ENCODE measurements at places on chromosomes 1 and 21.

- no peak for DNase-seq
Observed at GRCh38 chr1:22708777-22709176, 1.9 kb upstream of the EPHB2 start.

GRCh38 chr1:164767752-164768402 lies 208.9 kb downstream of the PBX1 start:
- no peak for DNase-seq

- no peak for DNase-seq
Observed at GRCh38 chr1:226608699-226609505, 60.3 kb downstream of the STUM start.

GRCh38 chr1:25747046-25747719 lies 52.8 kb upstream of the SELENON start:
- DNase-seq: no peak

GRCh38 chr1:220788900-220789299 lies 2.2 kb downstream of the MTARC1 start:
- no peak for DNase-seq

- no peak for DNase-seq
Observed at GRCh38 chr1:153277852-153278251, 18.4 kb downstream of the LORICRIN start.

DNA sequence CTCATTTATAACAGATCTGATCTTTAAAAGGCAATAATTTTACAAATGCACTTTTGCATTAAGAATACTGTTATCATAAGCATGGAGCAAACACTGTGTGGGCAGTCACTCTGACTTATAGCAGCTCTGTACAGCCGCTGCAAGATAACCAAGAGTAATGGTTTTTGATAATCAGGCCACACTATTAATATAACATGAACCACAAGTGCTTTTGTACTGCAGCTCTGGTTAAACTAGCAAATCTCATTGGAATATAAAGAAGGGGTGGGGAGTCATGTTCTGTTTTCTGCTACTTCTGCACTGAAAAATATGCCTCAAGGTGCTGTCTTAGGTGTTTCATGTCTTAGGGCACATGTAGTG lies 357.4 kb downstream of the LMO4 start:
- no peak for DNase-seq

DNA sequence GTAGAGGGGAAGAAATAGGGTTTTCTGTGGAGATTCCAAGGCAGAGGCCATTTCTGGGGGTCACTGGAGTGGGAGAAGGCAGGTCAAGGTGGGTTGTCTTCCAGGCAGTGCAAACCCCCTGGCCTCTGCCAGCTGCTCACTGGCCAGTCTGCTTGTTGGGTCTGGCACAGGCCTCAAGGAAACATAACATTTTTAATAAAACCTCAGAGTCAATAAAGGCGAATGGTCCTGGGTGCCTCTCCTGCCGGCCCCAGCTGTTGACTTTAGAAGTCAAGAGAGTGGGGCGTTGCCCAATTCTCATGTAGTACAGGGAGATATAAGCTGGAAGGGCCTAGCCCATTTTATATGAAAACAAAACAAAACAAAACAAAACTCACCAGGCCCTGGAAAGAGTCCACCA lies 36.6 kb downstream of the RUNX3 start:
- DNase-seq: peak; percentile 3

DNA sequence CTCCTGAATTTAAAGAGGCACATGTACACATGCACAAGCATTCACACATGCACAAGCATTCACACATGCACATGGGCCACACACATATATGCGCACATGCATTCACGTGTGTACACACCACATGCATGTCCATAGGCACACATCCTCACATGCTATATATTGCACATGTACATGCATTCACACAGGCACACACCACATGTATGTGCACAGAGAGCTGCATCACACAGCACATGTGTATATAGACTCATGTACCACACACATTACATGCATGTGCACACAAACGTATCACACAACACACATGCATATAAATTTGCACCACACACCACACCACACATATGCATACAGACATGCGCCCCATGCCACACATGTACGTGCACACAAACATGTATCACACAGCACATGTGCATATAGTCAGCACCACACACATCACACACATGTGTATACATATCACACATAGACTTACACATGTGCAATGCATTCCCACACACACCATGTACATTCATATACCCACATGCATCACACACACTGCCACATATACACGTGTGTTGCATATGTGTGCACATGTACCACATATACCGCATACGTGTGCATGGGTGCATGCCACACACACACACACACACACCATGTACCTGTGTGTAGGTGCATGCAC lies 54.6 kb upstream of the COL18A1 start:
- DNase-seq: no peak

- no peak for DNase-seq
Observed at GRCh38 chr1:24483441-24483840, 19.2 kb upstream of the RCAN3 start.

DNA sequence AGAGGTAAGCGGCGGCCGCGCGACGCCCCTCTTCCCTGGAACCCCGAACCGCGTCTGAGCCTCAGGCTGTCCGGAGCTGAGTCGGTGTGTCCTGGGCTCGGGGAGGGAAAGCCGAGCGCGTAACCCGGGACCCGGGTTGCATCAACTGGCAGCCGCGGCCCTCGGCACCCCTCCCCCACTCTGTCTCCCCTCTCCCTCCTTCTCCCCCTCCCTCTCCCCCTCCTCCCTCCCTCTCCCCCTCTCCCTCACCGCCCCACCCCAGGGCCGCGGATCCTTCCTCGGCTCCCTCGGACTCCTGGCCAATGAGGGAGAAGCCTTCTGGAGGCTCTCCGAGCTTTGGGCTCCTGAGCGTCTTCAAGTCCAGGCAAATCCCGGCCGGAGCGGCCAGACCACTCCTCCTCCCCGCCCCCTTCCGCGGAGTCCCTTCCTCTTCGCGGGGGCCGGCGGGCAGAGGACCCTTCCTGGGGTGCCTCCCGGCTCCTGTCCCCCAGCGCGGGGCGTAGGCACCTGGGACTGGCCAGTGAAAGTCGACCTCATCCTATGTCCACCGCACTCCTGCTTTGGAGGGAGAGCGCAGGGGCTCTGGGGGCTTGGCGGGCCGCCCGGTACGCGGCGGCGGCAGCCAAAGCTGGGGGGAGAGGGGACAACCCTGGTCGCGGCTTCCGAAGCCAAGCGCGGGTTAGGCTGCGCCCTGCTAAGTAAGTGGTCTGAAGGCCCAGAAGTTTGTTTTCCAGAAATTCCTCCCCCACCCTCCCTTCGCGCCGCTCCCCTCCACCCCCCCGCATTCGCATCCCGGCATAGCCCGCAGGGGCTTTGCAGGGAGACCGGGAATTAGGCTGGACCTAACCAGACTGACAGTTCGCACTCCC lies 850 bp downstream of the SESN2 start:
- no peak for DNase-seq

GRCh38 chr1:176164014-176164678 lies 42.9 kb downstream of the COP1 start:
- no peak for DNase-seq

DNA sequence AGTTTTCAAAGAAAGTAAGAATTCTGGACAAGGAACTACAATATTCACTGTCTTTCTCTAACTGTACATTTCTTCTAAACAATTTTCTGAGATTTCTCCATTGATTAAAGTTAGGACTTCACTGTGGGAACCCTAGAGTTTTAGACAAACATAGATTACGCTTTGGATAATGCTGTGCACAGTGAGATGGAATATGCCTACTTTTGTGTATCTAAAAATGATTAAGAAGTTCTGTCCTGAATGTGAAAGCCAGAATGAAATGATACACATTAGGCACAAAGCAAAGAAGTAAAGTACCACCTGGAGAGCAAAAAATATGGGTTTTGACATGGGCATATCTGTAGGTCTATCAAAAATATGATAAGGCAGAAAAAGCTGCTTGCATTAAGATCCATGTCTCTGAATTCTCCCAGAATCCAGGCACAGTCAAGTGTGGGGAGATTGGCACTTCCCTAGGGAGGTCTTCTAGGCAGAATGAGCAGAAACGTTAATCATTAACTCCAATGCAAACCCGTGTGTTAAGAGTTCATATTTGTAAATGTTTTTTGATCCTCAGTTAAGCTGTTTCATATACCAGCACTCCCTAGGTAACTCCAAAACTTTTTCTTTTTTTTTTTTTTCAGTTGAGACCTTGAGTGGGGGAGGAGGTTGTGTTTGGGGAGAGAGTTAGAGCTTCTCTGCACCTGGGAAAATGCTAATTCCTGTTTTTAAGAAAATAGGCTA lies 467.1 kb downstream of the LMO4 start:
- no peak for DNase-seq

GRCh38 chr1:226994586-226995364 lies 54.7 kb downstream of the COQ8A start:
- DNase-seq: no peak

- DNase-seq: no peak
Observed at GRCh38 chr1:15321601-15322000, 74.6 kb downstream of the FHAD1 start.

GRCh38 chr1:8460132-8460544 lies 142.2 kb downstream of the SLC45A1 start:
- no peak for DNase-seq

GRCh38 chr1:24293392-24294227 lies 25.5 kb upstream of the GRHL3 start:
- no peak for DNase-seq

DNA sequence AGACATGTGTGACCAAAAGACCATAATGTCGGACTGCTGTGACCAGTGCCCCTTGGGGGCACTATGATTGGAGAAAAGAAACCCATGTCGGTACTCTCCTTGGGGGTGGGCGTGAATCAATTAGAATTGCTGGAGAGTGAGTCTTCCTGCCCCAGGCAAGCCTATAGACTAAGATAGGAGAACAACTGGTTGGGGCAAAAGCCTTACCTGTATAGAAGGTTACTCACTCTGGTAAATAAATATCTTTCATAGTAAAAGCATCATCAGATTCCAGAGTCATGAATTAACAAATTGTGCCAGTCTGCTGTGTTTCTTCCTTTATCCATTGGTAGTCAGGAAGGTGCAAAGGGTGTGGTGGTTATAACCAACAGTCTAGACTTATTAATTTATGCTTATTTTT lies 2.9 kb upstream of the PTGFRN start:
- DNase-seq: no peak

DNA sequence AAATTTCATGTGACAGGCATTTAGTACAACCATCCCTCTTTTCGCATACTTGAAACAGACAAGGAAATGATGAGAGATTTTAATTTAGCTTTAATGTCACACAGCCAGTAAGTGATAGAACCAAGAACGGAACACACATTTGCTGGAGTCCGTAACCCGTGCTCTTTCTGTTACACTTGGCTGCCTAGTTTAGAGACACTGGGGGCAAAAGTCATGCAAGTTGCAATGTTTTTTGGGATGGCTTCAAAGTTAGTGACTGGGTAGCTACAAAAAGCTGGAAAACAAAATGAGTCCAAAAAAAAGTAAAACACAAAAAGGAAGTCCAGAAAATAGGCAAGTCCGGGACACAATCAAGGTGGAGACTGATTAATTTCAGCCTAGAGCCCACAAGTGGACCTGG lies 5.9 kb downstream of the NID1 start:
- DNase-seq: no peak

DNA sequence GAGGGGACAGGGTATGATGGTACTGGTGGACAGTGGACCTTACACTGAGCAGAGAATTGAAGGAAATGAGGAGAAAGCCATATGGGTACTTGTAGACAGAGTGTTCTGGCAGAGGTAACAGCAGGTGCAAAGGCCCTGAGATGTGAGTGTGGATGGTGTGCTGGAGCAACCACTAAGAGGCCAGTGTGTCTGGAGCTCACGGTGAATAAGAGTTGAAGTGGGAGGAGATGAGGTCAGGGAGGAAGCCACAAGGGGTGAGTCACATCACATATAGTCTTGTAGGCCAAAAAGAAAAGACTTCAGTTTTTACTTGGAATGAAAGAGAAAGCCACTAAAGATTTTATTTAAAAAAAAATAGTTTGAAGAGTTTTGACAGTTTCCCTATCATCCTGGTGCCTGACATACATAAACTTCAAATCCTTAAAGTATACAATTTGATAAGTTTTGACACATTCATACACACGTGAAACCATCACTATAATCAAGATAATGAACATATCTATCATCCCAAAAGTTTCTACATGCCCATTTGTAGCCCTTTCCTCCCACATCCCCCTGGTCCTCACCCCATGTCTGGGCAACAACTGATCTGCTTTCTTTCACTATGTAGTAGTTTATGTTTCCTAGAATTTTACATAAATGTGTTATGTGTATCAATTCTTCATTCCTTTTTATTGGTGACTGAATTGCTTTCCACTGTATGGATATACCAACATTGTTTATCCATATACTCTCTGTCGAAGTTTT lies 148.4 kb downstream of the GPATCH2 start:
- DNase-seq: no peak

DNA sequence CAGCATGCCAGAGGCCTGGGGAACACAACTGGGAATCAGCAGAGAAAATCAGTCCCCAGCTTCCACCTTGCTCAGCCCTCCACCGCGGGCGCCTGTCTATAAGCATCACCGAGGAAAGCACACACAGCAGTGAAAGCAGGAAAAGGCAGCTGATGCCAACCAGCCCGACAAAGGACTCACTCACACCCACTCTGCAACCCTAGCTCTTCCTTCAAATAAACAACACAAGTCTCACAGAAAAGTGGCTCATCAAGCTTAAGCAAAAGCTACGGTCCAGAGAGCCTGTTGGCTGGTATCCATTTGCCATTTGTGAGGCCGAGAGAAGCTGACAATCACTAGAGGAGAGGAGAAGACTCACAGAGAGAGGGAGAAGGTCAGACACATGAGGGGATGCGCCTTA lies 27.1 kb downstream of the MRAP start:
- DNase-seq: no peak

- DNase-seq: no peak
Observed at GRCh38 chr1:64199154-64199553, 4.3 kb upstream of the UBE2U start.

- DNase-seq: peak; percentile 78
Observed at GRCh38 chr21:45554477-45555175, 12.4 kb upstream of the SLC19A1 start.

DNA sequence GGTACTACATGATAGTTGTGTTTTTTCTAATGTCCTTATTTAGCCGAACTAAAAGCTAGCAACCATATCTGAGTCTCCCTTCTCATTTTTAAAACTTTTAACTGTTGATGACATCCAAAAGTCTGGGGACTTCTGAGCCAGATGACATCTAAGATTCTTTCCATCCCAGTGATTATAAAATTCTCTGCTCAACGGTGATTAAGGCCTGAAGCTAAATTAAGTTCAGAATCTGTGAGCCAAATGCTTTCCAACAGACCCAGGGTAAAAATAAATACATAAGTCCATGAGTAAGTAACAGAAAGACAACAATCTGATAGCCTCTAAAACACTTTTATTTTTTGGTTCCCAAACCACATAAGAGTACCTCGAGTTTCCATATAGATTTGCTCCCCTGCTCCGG lies 13.1 kb upstream of the PTP4A2 start:
- no peak for DNase-seq

- no peak for DNase-seq
Observed at GRCh38 chr1:46131712-46132528, 509 bp downstream of the PIK3R3 start.

- no peak for DNase-seq
Observed at GRCh38 chr1:162172311-162173102, 103.0 kb downstream of the NOS1AP start.

GRCh38 chr1:107139833-107140702 lies 771 bp upstream of the NTNG1 start:
- no peak for DNase-seq

- no peak for DNase-seq
Observed at GRCh38 chr1:161367684-161368400, at the start of gene CFAP126. Gene CFAP126, minus strand, starts transcription at chr1:161367876. Its CDS starts 8 bp downstream, at chr1:161367868.
